CD4-positive, alpha-beta T cell treated with Interleukin-4 for 4 hours (primary cell): ENCODE measurements at places on chromosomes 3 and 15.
A peak's percentile ranks its signal among the peaks of the same experiment; 100 is the strongest.

DNA sequence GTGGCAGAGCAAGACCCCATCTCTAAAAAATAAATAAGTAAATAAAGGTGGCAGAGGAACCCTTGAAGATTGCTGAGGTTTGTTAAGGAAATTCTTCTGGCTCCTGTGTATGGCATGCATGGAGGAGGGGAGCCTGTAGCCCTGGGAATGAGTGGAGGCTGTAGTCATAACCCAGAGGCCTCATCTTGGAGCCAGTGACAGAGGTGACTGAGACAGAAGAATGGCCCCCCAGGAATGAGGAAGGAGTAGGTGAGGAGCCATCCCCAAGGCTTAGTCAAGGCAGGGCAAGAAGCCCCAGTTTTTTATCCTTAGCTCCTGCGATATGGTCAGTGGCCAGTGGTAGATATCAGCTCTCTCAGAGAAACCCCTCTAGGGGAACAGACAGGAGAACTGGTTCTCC is 46.5 kb downstream of the BSN start:
- DNase-seq, result no peak

DNA sequence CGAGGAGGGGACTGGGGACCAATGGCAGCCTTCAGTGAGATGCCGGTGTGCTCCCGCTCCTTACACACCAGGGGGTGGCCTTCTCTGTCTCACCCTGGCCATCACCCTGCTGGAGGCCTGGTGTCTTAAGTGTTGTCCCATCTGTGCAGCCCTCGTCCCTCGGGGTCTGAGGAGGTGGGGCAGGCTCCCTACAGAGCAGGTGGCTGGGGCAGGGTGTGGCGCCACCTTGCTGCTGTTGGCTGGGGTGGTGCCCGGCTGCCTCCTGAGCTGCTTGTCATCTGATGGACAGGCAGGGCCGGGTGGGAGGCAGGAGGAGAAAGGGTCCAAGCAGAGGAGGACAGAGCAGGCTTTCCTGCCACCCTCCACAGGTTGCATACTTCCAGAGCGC is 25.9 kb downstream of the PTPN23 start:
- DNase-seq, result no peak

GRCh38 chr3:62604298-62604697 is 230.9 kb upstream of the FEZF2 start:
- DNase-seq, result no peak

GRCh38 chr3:15010664-15011063 is 54.5 kb downstream of the MRPS25 start:
- DNase-seq, result no peak

DNA sequence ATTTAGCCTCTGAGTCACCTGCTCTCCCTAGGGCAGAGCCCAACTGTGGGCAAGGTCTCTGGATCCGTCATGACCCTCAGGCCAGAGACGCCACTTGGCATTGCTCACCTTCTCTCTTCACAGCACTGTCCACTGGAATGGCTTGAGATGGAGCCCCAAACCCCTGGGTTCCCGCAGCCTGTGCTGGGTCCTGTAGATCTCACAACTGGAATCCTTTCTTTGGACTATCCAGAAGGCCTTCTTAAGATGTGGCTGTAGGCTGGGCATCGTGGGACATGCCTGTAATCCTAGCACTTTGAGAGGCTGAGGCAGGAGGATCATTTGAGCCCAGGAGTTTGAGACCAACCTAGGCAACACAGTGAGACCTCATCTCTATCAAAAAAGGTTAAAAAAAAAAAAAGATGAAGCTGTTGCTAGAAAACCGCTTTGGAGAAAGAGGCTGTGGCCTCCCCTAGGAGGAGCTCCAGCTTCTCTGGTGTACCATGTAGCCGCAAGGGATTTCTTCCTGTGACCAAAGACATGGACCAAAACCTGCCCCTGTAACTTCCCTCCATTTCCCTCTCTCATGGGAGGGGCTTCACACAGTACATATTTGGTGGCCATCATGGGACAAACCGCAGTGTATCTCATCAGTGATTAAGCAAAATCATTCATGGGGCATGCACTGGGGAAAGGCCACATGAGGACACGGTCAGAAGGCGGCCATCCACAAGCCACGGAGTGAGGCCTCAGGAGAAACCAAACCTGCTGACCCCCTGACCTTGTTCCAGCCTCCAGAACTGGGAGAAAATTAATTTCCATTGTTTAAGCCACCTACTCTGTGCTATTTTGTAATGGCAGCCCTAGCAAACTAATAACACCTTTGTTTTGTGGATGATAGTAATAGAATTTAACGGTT is 23.3 kb upstream of the BUB1B start:
- DNase-seq, result no peak

DNA sequence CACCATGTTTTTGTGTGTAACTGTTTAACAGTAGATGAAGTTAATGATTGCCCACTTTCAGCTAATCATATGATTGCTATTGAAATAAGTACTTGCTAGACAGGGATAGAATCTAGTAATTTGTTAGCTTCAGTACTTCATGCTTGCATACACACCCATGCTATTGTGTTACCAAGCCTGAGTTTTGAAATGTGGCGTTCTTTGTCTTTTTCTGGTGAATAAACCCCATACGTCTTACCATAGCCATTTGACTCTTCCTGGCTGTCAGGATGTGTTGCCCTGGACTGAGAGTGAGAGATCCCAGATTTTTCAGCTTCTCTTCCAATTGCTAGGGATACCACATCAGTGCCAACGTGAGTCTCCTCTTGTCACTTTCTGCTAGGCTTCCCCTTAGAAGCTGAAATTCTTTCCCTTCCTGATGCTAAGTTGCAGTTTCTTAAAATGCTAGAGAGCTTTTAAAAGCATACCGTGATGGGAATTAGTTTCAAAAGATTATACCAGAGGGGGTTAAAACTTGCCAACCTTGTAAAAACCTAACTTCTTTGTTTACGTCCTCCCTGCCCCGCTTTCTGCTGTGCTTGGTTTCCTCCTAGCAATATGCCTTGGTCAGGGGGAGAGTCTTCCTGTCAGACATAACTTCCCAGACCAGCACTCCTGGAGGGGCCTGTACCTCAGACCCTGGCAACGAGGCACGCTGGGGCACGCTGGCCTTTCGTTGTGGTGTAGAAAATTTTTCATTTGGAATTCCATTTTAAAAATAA is 62.9 kb upstream of the ULK4 start:
- no peak for DNase-seq

DNA sequence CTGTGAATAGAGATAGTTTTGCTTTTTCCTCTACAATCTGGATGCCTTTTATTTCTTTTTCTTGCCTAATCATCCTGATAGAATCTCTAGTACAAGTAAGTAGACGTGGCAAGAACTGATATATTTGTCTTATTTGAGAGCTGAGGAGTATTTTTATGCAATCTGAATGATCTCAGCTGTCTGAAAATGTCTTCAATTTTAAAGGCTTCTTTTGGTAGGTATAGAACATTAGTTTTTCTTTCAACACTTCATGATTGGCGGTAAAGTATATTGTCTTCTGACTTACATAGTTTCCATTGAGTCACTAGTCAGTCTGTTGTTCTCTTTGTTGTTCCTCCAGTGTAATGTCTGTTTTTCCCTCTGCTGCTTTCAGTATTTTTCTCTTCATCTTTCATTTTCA is 31.3 kb downstream of the MGA start:
- no peak for DNase-seq

DNA sequence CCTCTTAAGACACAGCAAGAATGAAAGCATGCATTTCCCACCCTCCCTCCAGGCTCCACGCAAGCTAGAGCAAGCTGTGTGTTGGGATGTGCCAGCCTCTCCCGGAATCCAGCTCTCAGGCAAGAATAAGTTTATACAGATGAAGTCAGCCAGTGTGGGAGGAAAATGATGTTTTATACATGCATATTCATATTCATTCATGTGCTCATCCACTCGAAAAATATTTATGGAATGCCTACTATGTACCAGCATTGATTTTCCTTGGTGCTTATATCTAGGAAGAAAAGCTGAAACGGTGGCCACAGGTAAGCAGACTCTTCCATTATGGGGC is 62.7 kb downstream of the KLHL6 start:
- no peak for DNase-seq

GRCh38 chr3:151196434-151196833 is 6.6 kb downstream of the GPR171 start:
- DNase-seq, result no peak

DNA sequence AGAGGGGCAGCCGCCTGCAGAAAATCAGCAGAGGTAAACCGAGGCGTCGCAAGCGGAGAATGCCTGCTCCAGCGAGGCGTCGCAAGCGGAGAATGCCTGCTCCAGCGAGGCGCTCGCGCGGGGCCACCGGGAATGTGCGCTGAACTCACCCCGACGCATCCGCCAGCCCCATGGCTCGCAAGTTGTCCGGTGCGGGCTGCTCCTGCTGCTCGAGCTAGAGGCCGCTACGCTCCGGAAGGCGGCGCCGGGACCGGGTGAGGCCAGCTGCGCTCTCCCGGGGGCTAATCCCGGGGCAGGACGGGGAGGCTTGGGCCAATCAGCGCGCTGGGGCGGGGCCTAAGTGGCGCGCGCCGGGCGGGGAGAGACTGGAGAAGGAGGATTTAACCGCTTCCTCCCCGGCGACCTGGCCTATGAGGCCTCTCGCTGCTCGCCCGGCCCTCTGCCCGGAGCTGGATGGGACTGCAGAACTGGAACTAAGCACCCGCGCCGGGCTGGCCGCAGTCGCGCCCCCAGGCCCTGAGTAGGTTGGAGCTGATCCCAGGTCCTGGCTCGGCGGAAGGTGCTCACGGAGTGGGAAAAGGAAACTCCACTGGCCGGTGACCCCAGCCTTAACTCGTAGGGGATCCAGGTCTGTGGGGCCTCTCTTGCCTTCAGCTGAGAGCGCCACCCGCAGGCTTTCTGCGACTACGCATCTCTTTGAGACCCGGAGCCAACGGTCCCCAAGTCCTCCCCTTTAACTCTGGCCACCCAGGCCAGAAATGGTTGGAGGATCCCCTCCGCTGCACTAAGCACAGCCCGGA is at the start of gene SLC26A6:
SLC26A6 (minus strand) TSS at position 240 of the 800 bp plus-strand sequence; CDS start at position 172, 68 bp downstream.
- DNase-seq, result peak; percentile 90

GRCh38 chr3:130242850-130243569 is 102.5 kb upstream of the COL6A5 start:
- DNase-seq, result no peak

DNA sequence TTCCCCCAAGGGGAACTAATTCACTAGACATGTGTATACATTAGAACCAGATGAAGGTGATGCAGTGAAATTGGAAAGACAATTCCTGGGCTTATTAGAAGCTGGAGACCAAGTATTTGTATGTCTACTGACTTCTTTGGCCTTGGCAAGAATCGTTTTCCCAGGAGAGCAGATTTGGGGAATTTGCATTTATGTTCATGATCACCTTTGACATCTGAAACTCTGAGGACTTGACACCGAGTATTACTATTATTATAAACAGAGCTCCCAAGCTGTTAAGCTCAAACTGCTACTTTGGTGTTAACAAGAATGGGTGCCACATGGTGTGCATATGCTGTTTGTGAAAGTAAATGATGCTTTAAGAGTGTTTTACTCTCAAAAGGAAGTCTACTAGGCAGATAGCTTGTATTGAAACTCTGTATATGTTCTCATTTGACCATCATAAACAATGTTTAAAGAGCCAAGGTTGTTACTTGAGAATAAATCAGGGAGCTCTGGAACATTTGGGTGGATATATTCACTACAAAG is 519.8 kb upstream of the GOLIM4 start:
- DNase-seq, result no peak

DNA sequence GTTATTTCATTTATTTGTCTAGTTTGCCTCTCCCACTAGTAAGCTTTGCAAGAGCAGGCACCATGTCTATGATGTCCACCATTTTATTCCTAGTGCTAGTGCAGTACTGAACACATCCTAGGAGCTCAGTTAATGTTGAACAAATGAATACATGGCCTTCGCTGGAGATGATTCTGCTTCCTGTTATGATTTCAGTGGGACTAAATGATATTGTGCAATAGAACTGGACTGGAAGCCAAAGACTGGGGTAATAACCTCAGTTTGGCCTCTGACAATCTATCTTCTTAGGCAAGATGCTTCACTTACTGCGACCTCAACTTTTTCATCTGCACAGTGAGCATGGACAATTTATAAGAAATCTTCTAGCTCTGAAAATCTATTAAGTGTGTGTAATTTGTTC is 191.3 kb downstream of the ADAMTSL3 start:
- DNase-seq, result no peak

DNA sequence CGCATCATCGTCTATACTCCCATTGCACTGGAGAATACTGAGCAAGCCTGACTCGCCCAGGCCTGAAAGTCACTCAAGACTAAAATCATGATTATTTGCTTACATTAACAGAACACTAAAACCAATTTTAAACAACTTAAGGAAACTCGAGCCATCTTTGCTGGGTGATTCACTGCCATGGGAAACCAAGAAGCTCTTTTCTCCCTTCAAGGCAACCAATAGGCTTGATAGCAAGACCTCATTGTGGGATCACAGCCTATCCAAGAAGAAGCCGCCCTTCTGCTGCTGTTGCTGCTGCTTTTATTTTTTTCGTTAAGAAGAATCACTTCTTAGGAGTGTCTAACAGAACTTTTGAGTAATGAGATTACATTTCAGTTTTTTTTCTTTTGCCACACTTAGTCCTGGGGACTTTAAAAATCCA is 479.4 kb downstream of the FOXP1 start:
- DNase-seq, result no peak

DNA sequence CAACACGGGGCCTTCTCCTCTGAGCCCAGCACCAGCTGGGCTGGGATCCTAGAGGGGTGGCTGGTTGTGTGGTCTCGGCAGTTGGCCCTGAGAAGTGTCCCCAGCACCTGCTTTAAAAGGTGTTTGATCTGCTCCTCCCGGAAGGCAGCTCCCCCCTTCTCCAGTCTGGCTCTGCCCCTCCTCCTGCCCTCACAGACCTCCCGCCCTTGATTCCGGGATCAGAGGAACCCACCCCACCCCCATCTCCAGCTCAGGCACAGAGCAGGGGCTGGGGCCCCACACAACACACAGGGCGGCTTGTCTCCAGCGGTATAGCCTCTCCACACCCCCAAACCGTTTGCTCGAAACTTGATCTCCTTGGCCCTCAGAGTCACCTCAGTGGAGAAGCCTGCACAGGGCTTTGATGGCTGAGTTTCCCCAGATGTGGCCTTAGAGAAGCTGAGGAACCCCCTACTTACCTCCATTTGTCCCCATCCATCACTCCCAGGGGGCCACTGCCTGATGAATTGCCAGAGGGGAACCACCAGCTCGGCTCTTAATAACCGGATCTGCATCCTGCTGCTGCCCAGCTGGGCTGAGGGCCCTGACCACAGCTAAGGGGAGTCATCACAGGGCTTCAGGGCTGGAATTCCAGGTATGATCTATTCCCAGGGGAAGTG is 6.4 kb upstream of the STRA6 start:
- no peak for DNase-seq

- peak; percentile 55 for DNase-seq
Observed at GRCh38 chr3:158659454-158660237, 12.8 kb downstream of the LXN start.

DNA sequence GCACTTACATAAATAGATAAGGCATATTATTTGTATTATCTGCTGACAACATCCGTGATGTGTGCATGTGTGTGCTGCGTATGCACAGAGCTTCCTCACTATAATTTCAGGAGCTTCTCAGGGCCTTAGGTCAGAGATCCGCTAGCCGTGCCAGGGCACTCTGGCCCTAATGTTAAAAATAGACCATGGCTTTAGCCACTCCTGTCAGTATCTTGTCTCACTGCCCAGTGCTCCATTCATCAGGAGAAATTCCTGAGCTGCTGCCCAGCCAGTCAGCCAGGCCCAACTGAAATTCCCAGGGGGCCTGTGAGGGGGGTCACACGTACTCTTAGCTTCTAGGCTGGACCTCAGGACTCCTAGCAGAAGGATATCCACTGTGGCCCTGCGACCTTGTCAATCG is 70.0 kb upstream of the ABHD2 start:
- no peak for DNase-seq
